NCI-H1694 (cell line): ENCODE measurements at places on chromosomes 12 and 14.

GRCh38 chr14:99146616-99147365 is 125.2 kb downstream of the BCL11B start:
- no peak for DNase-seq

- no peak for DNase-seq
Observed at GRCh38 chr12:6460751-6461371, 9.0 kb downstream of the TAPBPL start.

- DNase-seq: no peak
Observed at GRCh38 chr14:93032421-93032936, 83.2 kb downstream of the ITPK1 start.

DNA sequence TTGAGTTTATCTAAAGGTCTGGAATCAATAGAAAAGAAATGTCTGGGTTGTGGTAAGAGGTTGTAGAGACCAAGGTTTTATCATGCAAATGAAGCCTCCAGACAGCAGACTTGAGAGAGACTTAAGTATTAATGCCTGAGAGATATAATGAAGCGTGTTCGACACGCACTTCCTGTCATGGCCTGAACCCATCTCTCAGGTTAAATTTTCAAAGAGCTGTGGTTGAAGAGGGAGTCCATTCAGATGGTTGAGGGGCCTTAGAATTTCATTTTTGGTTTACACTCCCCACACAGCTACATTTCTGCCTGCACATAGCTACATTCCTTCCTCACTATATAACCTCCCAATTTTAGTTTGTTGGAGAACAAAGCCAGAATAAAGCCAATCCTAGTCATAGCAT is 10.1 kb upstream of the CLEC12A start:
- no peak for DNase-seq

DNA sequence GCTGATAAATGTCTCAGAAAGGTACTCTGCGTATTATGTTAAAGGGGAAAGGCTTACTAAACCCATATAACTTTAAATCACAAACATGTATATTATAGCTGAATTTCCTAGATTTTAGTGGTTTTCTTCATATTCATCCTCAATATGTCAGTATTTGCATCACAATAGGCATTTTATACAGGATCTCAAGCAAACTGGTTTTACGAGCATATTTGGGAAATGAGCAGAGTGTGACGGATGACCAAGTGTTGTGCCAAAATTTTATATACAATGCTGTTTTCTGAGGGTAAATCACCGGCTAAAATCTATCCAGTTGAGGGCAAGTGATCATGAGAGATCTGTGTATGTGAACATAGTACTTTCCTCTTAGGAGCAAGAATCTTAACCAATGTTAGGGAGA is 8.4 kb downstream of the CPM start:
- no peak for DNase-seq

GRCh38 chr14:21875791-21876190 is 202.2 kb upstream of the OR4E1 start:
- no peak for DNase-seq

DNA sequence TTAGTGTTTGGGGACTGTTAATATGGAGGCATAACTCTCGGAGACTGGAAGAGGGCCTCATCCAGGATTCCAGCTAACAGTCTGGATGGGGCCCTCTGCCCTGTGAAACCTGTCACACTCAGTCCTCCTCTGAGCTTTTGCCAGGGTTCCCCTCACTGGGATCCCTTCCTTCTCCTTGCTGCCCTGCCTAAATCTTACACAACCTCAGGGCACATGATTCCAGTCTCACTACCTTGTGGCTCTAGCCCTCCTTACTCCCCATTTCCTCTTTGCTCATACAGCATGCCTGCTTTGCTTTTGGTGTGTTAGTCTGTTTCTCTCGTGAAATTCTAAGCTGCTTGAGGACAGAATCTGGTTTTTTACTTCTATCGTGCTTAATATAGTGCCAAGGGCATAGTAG is 942 bp upstream of the GSG1 start:
- no peak for DNase-seq

DNA sequence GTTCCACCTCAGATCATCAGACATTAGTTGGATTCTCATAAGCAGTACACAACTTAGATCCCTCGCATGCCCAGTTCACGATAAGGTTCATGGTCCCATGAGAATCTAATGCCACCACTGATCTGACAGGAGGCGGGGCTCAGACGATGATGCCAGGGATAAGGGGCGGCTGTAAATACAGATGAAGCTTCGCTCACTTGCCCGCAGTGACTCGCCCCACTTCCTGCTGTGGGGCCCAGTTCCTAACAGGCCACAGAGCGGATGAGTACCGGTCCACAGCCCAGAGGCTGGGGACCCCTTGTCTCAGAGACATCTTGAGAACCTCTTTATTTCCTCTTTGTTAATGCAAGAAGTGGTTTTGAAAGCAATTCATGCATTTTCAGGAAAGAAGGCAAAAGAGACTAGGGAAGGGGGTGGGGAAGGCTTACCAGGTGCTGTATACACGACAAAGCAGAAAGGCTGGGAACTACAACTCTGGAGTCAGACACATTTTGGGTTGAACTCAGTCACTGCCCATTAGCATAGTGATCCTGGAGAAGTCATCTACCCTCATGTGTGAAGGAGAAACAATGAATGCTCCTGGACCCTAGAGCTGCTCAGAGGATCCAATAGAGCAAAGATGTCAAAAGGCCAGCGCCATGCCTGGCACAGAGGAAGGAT is 68.7 kb downstream of the EID3 start:
- no peak for DNase-seq

DNA sequence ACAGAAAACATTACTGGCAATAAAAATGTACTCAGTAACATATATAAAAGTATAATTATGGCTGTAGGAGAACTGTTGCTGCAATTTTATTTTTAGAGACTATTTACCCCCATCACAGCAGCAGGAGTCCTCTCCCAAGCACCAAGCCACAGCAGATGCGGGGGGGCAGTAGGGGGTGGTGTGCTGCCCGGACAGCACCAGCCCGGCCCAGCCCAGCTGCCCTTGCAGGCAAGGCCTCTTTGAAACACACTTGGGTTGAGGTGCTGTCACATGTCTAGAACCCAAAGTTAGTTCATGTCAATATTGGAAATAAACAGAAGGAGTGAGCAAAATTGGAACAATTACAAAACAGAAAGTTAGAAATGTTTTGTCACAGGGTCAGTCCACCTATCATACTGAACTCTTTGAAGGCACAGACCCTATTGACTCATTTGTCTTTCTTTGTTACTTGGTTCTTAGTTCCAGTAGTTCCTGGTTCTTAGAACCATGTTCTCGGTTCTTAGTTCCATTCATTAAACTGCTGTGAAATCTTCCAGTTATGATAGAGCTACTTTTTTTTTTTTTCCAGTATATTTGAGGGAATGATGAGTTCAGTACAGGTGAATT is 22.7 kb downstream of the CCNK start:
- no peak for DNase-seq

DNA sequence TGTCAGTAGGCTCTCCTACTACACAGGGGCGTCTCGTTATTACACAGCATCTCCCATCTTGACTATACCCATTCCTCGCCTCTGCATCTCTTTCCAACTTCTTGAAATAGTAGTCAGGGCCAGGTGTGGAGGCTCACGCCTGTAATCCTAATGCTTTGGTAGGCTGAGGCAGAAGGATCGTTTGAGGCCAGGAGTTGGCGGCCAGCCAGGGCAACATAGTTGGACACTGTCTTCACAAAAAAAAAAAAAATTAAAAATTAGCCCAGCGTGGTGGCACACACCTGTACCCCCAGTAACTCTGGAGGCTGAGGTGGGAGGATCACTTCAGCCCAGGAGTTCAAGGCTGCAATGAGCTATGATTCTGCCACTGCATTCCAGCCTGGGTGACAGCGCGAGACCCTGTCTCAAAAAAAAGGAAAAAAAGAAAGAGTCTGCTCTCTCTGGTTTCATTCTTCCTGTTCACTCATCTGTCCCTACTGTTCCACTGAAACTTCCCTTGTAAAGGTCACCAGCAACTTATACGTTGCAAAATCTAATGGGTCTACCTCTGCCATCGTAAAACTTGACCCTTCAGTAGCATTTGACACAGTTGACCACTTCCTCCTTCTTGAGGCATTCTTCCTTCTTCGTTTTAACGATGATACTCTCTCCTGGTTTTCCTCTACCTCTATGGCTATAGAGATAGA is 41.0 kb upstream of the PTGR2 start:
- no peak for DNase-seq

- no peak for DNase-seq
Observed at GRCh38 chr12:4439736-4440135, 5.9 kb downstream of the FGF6 start.

GRCh38 chr14:29749327-29749726 is 178.3 kb downstream of the PRKD1 start:
- no peak for DNase-seq

GRCh38 chr14:75200451-75200850 is 24.0 kb upstream of the TMED10 start:
- no peak for DNase-seq
